ENCODE measurements at places on chromosomes 3 and 15. TPM values are rescaled to one million over a fixed set of nuclear protein-coding genes. Genes with fewer than 3 reads are reported as not detected.

GRCh38 chr3:168539909-168540308 is 444.2 kb upstream of the GOLIM4 start:
- DNase-seq: no peak

- peak; percentile 54 for DNase-seq
Observed at GRCh38 chr15:90902840-90903732, at the start of gene MAN2A2. Gene MAN2A2 (plus strand): TSS chr15:90903302. CDS start chr15:90904208, 906 bp downstream.

GRCh38 chr15:71111181-71111565 is 4.1 kb upstream of the THSD4 start:
- DNase-seq: peak; percentile 87

DNA sequence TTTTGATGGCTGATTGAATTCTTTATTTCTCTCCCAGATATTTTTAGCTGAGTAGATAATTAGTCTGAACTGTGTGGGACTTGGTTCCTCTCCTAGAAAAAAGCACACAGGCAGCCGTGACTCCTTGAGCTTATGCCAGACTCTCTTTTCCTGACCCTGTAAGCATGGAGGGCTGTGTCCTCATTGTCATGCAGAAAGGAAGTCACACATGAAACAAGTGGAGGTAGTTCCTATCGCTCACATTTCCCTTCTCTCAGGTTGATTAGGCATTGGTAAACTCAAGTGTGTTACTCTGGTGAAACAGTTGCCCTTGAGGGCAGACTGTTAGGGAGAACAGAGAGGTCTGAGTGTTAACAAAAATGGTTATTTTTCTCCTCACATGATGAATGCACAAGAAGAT is 6.3 kb upstream of the RTP4 start:
- no peak for DNase-seq

- DNase-seq: no peak
Observed at GRCh38 chr3:62592408-62592807, 219.1 kb upstream of the FEZF2 start.

DNA sequence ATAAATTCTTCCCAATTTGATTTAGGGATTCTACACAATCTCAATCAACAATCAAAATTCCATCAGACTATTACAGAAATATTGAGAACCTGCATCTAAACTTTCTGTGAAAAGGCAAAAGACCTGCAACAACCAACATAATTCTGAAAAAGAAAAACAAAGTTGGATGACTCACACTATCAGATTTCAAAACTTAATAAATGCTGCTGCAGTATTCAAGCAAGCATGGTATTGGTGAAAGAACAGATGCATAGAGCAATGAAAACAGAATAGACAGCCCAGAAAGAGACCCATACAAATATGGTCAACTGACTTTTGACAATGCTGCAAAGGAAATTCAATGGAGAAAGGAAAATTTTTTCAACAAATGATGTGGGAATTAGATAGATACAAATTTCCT is 477.1 kb upstream of the NR2F2 start:
- DNase-seq: no peak

DNA sequence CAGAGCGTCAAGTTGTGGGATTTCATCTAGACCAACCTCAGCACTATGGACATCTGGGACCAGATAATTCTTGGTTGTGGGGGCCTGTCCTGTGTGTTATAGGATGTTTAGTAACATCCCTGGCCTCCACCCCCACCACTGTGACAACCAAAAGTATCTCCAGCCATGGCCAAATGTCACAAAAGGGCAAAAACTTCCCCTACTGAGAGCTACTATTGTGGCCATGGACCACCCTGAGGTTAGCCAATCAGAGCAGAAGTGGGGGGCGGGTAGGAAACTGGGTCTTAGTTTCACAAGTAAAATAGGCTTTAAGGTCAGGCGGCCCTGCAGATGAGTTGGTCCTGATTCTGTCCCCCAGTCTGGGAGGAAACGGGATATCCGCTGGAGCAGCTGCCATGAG is 25.4 kb downstream of the KIF7 start:
- DNase-seq: no peak

GRCh38 chr3:195558602-195559001 is 15.5 kb upstream of the PPP1R2 start:
- DNase-seq: peak; percentile 26

DNA sequence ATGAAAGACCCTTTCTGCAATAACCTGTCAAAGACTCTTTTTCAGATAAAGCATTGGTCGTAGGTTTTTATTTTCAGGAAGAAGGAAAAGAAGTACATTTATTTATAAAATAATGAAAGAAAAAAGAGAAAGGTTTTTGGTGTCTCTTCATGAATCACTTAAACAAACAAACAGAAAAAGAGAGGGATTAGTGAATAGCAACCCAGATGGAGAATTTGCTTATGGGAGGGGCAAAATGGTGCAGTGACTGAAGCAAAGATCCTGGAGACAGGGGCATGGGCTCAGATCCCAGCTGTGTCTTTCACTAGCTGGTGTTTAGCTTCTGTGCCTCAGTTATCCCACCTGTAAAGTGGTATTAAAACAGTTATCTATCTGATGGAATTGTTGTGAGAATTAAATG is 78.6 kb upstream of the PFN2 start:
- DNase-seq: no peak

DNA sequence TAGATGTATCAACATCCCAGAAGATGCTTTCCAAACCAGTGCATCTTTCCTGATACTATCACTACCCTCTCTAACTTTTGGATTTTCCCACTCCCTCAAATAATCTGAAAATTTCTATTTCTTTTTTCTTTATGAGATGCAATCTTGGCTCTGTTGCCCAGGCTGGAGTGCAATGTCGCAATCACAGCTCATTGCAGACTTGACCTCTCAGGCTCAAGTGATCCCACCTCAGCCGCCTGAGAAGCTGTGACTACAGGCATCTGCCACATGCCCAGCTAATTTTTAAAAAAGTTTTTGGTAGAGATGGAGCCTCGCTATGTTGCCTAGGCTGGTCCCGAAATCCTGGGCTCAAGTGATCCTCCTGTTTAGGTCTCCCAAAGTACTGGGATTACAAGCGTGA is 239.7 kb downstream of the SUCLG2 start:
- DNase-seq: no peak

DNA sequence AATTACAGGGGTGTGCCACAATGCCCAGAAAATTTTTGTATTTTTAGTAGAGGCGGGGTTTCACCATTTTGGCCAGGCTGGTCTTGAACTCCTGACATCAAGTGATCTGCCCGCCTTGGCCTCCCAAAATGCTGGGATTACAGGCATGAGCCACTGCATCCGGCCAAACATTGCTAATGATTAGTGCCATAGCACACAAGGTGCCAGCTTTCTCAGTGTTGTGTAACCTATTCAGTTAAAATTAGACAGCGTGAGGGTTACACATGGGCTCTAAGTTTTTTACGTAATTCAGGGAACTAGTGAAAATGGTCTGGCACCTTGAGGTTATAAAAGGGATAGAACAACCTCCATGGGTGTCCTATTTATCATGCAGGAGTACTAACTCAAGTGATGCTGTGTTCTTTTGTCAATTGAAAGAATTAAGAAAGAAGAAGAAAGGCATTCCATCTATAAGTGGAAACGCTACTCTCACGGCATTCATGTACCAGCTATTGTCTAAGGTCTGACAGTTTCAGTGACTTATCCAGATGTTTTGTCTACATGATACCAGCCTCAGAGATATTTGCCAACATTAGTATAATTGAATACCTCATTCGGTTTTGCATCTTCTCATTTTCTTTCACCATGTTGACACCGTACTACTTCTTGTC is 84.7 kb downstream of the EOMES start:
- DNase-seq: no peak

DNA sequence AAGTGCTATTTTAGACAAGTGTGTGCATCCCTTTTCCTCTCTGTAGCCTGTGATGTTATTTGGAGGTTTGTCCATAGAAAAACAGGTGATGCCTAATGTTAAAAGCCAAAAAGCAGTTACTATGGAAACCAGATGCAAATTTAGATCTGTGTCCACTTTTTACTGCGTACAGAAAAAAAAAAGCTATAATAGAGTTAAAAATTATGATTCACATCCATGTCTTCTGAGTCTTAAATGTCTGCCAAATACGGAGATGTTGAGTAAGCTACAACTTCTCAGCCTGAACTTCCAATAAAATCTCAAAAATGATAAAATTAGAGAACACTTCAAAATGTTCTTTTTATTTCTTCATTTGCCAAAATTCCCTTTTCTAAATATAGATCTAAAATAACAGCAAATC is 74.2 kb upstream of the GAP43 start:
- no peak for DNase-seq

DNA sequence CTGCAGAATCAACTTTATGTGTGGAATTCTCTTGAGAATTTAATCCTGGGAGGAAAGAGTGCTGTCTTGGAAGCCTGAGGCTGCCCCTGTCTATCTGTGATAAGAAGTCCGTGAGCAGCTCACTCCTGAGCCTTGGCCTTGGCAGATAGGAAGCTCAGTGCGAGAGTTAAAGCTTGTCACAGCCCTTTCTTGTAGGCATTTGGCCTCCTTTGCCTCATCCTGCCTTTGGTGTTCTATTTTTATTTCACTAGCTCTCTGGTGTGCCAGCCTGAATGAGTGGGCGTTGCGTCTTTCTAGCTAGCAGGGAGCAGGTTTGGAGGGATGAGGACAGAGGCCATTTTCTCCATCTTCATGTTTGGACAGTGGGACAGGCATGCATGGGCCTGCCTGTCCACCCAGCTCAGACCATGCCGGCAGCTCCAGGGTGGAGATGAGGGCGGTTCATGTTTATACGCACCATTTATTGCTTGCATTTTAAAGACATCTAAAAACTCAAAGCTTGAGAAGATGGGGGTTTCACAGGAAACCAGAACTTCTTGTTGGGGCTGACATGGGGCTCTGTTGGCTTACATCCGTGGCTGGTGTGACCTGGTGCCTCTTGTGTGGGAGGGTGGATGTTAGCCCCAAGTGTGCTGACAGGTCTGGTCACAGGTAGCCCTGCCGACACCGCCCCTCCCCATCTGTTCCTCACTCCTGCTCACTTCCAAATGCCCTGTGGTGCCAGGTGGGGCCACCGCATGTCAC is 29.8 kb downstream of the IRAK2 start:
- DNase-seq: peak; percentile 39

- no peak for DNase-seq
Observed at GRCh38 chr3:148254402-148254801, 443.3 kb upstream of the AGTR1 start.

DNA sequence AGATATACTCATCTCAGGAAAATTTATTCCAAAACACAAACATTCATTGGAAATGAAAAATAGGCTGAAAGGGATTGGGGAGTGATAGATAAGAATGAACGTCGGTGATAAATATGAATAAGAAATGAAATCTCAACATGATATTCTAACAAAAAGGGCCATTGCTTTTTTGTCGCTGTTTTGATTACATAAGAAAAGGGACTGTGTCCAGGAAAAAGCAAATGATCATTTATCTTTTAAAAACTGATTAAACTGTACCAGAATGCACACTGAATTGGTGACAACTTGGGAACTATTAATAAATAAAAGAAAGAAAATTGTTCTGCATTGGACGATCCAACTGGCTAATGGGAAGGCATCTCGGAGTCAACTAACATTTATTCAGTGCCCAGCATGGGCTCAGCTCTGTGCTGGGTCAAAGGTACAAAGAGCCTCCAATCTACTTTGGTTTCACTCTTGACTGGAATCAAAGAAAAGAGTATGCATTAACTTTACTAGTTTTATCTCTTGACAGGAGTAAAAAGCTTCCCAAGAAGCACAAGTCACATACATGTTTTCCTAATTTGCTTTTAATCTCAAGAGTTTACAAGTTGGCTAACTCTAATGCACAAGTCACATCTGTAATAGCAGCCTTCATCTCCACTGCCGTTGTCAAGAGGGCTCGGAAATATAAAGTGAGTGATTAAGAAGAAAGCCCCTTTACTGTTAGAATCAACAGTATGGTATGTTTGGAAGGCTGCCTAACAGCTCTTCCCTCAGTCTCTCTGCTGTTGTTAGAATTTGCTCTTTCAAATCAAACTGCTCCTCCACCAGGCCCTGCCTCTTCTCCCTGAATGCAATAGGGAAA is 280.0 kb downstream of the IGSF11 start:
- DNase-seq: no peak

GRCh38 chr15:77186594-77187011 is 115.7 kb upstream of the TSPAN3 start:
- peak; percentile 34 for DNase-seq

DNA sequence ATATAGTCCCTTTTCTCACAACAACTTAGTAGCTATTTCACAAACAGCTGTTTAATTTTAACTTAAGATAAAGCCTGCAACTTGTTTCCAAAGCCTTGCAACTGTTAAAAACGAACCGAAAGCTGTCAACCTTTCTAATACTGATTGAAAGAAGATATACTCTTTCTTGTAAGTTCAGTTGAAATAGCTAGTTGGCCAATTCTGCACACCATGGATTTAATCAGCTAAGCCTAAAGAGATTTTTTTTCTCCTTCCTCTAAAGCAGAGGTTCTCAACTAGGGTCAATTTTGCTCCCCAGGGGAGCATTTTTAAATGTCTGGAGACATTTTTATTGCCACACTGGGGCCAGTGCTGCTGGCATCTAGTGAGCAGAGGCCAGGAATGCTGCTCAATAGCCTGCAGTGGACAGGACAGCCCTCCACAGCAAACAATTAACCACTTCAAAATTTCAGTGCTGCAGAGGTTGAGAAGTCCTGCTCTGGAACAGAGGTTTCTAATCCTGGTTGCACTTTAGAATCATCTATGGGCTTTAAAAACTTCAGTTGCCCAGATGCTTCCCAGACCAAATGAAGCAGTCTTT is 26.2 kb downstream of the MINDY4B start:
- no peak for DNase-seq

- no peak for DNase-seq
Observed at GRCh38 chr15:58543664-58544335, 112.0 kb downstream of the LIPC start.

OR5K2 gene
- not detected for total RNA-seq

KPNA4 gene
- 27.8 TPM for total RNA-seq

STRC gene
- total RNA-seq: not detected

CCR5 gene
- total RNA-seq: not detected
